Right renal pelvis (tissue), 4 donors: ENCODE measurements at places on chromosomes 1 and 21. TPM values are rescaled to one million over a fixed set of nuclear protein-coding genes. Genes with fewer than 3 reads are reported as not detected.

GRCh38 chr1:116417678-116418077 lies 44.6 kb downstream of the ATP1A1 start:
- no peak for DNase-seq

DNA sequence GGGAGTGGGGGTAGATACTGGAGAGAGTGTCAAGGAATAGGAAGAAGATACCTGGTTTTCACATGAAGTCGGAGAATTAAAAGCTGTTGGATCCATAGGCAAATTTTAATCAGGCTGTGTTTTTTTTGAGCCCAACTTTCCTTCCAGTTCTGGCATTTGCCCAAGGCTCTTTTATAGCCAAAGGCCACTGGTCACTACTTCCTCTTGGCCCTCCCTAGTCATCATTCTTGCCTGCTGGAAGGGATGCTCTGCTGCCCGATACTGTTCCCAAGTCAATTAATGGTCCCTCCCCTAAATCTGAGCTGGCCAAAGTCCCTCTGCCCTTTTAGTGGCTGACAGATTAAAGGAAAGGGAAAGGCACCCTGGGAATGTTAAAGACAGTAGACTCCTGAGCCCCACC lies 102.8 kb upstream of the ZNF648 start:
- no peak for DNase-seq

DNA sequence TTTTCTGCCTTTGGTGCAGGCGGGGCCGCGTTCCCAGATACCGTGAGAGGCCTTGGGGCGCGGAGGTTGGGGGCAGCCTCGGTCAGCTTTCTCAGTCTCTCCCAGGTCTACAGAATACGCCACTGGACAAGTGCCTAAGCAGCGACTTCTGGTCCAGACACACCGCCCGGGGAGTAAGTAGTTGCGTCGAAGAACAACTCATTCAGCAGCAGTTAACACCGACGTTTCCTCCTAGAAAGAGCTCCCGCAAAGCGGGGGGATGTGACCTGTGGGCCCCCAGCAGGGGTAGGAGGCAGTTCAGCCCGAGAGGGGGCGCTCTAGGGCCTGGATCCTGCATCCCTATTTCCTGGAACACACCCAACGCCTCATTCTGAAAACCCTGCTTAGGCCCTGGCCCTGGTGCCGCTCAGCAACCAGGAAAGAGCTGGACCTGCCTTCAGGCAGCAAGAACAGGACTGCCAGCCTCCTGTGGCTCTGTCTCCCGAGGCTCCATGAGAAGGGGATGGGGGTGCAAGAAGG lies 6.5 kb upstream of the BARHL2 start:
- no peak for DNase-seq

DNA sequence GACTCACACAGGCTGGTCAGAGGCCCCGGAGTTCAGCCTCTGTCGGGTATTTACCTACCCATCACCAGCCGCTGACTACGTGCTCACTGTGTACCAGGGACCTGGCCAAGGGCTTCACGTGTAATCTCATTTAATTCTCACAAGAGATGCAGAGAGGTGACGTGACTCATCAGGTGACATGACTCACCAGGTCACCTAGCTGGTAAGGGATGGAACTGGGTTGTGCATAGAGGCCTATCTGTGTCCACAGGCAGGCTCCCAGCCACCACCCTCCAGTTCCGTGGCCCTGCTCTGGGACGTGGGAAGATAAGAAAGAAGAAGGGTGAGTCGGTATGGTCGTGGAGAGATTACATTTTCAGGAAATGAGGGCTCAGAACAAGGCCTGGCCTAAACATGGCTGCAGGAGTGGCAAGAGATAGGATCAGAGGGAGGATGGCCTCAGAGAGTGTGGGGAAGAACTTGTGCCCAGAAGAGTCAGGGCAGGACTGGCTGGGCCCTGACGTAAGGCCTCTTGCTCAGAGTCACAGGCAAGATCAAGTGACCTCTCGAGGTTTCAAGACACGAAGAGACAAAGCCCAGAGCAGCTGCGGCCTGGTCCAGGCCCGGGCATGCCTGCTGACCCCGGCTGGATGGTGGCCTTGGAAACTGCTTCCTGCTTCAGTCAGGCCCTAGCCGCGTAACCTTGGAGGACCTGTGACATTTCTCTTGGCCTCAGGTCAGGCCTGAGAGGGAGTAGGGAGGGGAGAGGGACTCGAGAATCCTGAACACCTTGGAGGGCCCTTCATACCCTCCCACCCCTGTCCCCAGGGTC lies 52.7 kb upstream of the WASF2 start:
- no peak for DNase-seq

DNA sequence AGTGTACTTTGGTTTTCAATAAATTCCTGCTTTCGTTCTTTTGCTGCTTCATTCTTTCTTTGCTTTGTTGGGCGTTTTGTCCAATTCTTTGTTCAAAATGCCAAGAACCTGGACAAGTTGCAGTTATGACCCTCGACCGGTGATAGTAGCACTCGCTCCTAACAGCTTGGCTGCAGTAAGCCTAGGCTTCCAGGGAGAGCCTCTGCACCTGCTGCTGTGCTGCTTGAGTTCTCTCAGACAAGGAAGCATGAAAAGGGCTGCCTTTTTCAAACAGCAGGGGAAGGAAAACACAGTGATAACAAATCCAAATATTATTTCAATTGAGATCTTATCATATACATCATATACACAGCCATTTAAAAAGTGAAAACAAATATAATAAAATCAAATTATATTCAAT lies 12.8 kb upstream of the RIPK4 start:
- DNase-seq = no peak

DNA sequence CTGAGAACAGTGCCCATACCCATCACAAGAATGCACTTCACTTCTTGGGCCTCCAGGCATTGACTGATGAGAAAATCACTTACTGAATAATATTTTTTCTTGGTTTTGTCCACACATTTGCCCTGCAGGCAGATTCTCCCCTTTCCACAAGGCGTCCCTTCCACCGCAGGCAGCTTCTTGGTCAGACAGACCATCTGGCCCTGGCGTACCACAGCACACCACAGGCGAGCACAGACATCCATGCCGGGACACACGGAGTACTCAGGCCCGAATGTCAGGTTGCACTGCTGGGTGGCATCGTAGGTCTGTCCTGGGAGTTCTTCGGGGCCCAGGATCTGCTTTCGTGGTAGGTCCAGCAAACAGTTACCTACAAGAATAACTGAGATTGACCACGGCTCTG lies 32.5 kb downstream of the ADAMTS5 start:
- no peak for DNase-seq

DNA sequence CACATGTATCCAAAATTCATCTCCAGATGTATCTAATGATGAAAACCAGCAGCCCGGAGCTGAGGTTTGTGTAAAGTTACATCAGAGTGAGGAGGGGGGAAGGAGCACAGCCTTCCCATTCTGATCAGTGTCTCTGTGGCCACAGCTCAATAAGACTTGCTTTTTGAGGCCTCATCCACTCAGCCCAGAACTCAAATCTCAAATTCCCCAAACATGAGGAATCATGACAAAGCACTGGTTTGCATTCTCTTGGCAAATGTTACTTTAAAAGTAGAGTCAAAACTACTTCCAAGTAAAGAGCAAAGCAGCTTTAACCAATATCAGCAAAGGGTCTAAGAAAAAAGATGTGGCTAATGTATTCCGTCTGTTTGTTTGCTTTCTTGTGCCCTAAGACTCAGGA lies 30.9 kb downstream of the CCN1 start:
- no peak for DNase-seq

DNA sequence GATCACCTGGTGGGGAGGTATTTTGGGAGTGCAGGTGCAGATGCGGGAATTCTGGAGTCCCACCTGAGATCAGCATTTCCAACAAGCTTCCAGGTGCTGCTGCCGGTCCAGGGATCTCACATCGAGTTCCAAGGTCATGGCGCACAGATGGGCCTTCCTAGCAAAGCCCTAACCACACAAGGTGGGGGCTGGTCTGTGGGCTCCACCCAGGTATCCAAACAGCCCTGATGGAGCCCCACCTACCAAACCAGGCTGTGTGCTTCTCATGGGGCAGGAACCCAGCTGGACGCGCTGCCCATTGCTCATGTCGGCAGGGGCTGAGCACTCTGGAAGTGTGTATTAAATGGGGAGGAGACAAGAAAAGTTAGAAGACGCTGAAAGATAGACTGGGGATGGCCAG lies 35.0 kb upstream of the TMEM51 start:
- no peak for DNase-seq

- DNase-seq = no peak
Observed at GRCh38 chr1:224188286-224188685, 5.2 kb downstream of the DEGS1 start.

DNA sequence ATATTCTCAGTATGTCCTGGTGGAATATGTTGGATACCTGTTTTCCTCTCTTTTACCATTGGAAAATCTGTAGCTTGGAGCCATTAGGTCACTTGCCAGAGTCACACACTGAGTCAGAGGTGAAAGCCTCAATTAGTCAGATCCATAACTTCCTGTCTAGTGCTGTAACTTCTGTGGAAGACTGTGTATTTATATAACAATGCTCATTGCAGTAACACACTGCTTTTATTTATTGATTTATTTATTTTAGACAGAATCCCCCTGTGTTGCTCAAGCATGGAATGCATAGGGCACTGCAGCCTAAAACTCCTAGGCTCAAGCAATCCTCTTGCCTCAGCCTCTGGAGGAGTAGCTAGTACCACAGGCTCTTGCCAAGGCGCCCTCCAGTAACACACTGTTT lies 1.3 kb upstream of the DOCK7 start:
- no peak for DNase-seq

- no peak for DNase-seq
Observed at GRCh38 chr1:27605796-27606707, 2.1 kb upstream of the AHDC1 start.

DNA sequence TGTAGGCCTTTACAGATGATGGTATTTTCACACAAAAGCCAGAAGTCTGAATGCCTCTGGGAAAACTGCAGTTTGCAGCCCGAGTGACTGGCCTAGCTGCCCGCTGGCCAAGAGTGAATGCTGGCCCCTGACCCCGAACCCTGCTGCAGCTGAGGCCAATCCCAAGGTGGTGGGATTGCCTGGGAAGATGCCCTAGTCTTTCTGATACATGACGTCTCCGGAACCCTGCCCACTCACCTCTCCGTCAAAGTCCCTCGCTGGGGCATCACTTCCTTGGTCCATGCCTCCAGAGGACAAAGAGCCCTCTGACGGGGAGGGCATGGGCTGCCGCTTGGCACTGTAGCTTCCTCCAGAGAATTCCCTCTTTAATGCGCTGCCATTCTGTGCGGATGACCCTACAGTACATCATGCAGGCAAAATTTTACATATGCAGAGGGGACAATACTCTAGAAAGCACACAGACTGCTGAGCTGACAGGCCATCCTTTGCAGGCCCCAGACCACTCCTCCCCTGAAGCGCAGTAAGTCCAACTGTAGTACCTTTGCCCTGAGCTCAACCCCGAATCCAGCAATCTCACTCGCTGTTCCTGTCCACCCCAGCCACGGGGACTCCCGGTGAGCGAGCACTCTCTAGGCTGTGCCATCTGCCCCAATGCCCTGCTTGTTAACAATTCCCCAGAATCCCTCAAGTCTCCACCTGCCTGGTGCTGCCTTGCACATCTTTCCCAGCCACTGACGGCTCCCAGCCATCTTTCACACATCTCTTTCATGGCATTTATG lies 54.7 kb downstream of the COQ8A start:
- DNase-seq = no peak

- no peak for DNase-seq
Observed at GRCh38 chr1:92188436-92189255, 29.1 kb upstream of the C1orf146 start.

DNA sequence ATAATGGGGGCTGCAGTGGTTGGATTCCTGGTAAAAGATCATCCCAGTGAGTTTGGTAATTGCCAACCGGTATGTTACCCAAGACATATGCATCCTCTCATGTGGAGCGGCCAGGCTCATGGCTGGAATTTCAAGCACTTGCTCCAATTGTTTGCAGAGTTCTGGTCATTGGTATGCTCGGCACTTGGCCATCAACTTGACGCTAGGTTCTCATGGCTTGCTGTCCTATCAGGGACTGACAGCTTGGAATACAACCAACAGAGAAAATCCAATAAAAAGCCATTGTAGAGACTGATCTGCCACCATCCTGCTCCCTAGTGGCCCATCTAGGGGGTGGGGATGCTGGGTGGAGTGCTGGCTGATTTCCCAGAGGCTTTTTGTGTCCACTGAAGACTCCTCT lies 120.9 kb downstream of the EDEM3 start:
- no peak for DNase-seq

DNA sequence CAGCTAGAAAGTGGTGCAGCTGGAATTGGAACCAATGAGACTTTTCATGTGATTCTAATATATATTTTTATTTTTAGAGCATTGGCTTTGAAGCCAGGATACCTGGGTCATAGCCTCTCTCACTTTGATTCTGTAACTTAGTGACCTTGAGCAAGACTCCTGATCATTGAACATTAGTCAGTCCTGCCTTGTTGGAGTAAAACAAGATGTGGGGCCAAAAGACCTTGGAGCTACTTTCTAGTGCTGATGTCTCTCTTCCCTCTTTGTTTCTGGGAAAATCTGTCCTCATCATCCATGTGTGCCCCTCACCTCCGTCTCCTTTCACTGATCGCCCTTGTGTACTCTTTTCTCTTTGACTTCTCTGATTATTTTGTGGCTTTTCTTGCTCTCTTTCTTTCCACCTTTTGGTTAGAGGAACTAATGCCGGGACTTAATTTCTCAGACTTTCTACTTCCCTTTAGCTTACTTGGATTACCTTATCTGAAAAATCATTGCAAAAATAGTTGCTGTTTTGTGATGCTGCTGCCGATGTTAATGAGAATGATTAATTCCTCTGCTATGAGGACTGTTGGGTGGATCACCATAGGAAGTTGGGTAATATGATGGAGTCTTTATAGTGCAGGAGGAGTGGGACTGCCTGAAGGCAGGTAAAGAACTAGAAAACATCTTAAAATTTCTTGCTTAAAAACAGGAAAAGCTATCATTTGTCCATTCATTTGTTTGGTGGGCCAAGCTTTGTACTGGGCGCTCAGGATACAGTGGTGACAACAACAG lies 72.0 kb downstream of the NOS1AP start:
- no peak for DNase-seq

DNA sequence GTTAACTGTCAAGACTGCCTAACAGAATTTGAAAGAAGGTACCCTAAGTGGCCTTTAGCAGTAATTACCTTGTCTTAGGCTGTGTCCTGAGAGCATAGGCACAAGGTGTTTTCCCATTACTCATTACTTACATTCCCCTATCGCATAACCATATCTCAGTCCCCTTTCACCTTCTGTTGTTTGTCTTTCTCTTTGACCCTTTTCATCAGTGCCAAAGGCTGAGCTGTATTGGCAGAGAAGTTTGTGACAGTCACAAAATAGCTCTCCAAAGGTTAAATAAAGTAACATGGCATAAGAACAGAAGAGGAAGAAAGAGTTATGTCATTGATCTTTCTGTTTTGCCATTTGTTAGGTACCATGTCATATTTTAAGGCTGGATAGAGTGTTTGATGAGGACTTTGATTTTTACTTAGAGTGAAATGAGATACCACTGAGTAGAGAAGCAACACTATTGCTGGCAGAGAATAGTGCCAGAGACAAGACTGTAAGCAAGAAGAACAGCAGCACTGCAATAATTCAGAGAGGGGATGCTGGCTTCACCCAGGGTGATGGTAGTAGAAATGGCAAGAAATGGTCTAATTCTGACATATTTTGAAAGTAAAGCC lies 497.8 kb downstream of the TTLL7 start:
- DNase-seq = no peak

GRCh38 chr1:246705368-246705767 lies 18.8 kb upstream of the SCCPDH start:
- DNase-seq = no peak

Gene TSPAN1
- 88.0 TPM for polyA plus RNA-seq

Gene GBP7
- not detected for polyA plus RNA-seq

Gene SLC9C2
- 0.36 TPM for polyA plus RNA-seq

Gene IGSF9
- polyA plus RNA-seq = 15.9 TPM

Gene KCNJ9
- 0.04 TPM for polyA plus RNA-seq

Gene CLIC6
- 1.7 TPM for polyA plus RNA-seq

Gene MCOLN2
- 0.67 TPM for polyA plus RNA-seq

Gene GNG4
- 5.0 TPM for polyA plus RNA-seq

Gene LCE3D
- polyA plus RNA-seq = not detected
